ENCODE measurements at places on chromosomes 2 and 18.

DNA sequence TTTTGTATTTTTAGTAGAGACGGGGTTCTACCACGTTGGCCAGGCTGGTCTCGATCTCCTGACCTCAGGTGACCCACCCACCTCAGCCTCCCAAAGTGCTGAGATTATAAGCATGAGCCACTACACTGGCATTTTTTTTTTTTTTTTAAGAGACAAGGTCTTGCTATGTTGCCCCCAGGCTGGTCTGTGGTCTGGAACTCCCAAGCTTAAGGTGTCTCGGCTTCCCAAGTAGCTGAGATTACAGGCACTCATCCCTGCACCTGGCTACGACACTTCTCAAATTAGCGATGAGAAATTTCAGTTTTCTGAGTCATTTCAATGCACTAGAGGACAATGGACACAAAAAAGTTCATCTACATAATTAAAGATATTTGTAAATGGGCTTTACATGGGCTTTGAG lies 36.6 kb upstream of the TCF7L1 start:
- DNase-seq = no peak

GRCh38 chr2:104539649-104540048 lies 314.3 kb upstream of the POU3F3 start:
- DNase-seq = no peak

DNA sequence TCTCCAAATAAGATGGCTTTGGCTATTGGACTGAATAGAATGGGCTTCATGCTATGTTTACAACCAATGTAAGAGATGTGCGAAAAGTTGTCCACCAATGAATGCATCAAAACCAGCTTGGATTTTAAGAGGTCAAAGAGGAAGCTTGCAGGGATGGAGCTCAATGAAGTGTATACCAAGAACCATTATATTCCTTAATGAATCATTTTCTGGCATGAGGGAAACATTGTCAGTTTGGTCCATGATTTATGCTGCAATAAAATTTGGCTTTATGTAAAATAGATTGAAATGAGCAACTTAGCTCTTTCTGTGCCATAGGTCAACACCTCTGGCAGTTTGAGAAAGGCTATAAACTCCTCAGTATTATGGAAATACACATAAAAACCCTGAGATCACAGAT lies 107.3 kb downstream of the SH3BP4 start:
- no peak for DNase-seq

GRCh38 chr2:62856228-62857040 lies 150.9 kb downstream of the EHBP1 start:
- no peak for DNase-seq

DNA sequence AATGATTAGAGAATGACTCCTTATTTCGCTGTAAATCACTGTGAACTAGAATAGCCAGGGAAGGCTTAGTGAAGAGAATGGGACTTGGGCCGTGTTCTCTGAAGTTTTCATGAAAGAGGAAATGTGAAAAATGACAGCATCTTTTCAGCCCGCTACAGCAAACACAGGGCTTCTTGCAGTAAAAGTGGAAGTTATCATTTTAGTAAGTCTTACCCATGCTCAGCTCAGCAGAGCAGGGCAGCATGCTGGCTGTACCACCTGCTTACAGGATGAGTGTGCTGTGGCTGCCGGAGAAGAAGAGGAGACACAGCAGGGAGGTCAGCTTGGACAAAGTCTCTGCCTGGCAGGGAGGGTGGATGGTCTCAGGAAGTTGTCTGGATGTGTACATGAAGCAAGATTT lies 300.7 kb upstream of the DLGAP1 start:
- DNase-seq = no peak

DNA sequence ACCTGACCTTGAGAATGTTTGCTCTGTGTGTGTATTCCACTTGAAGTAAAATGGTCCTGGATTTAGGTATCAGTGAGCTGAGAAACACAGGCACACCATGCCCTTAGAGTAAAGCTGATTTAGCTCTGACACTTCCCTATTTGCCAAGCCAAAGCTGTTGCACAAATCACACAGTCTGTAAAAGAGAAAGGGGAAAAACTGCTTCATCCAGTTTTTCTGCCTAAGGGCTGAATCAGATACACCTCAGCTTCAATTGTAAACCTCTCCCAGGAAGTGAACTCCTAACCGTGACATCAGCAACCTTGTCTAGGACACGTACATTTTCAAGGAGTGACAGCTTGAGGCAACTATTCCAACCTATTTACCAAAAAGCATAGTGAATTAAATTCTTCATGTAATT lies 150.4 kb downstream of the NR4A2 start:
- DNase-seq = no peak

- peak; percentile 43 for DNase-seq
These were observed 225.5 kb downstream of the TGIF1 start for GRCh38 chr18:3675446-3675845.

GRCh38 chr2:180291552-180292421 lies 284.7 kb upstream of the CWC22 start:
- DNase-seq = peak; percentile 47

GRCh38 chr2:44120428-44120827 lies 48.2 kb upstream of the PPM1B start:
- peak; percentile 89 for DNase-seq

- DNase-seq = no peak
These were observed 579 bp downstream of the LOXL3 start for GRCh38 chr2:74552914-74553811.

- peak; percentile 63 for DNase-seq
These were observed 47.5 kb upstream of the SP3 start for GRCh38 chr2:174012347-174013314.

GRCh38 chr18:32258558-32259204 lies 68.8 kb downstream of the MEP1B start:
- DNase-seq = no peak

- DNase-seq = no peak
These were observed 19.2 kb downstream of the ASAP2 start for GRCh38 chr2:9225806-9226205.

GRCh38 chr2:122743021-122743675 lies 987.7 kb downstream of the TSN start:
- no peak for DNase-seq

DNA sequence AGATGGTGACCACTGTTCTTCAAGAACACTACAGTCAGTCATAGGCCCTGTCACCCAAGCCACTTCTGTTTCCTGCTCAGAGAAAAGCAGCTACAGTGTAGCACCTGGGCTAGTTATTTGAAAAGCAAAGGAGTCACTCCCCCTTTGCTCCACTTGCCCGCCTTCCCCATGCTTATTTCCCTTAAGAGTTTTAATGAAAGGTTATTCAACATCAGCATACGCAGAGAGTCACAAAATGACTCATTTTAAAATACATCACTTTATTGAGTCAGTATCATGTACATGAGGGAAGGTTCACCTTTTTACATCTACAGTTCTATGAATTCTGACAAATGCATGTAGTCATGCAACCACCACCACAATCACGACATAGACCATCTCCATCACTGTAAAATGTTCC lies 71.3 kb downstream of the TNFRSF11A start:
- no peak for DNase-seq

DNA sequence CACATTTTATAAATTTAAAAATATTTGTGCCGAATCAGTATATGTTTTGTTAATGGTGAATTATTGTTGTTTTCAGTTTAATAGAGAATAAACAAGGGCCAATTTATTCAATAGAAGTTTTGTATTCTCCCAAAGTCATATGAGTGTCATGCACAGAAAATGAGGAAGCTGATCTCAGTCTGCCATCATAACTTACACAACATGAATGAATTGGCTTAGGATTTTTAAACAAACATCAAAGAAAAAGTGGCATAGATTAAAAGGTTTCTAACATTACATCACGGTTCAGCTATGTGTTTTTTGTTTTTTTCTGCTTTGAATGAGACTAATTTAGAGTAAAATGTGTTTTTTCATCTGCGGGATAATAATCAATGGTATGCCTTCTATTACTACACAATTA lies 123.4 kb upstream of the CTNNA2 start:
- DNase-seq = no peak

- no peak for DNase-seq
These were observed 4.2 kb upstream of the SP140L start for GRCh38 chr2:230322561-230323384.

- DNase-seq = no peak
These were observed 270.9 kb downstream of the TWIST2 start for GRCh38 chr2:239118675-239119211.

GRCh38 chr2:16633621-16634430 lies 31.8 kb downstream of the CYRIA start:
- no peak for DNase-seq

GRCh38 chr2:126413079-126413478 lies 242.9 kb upstream of the GYPC start:
- DNase-seq = no peak

- DNase-seq = no peak
These were observed 489 bp downstream of the TRMT61B start for GRCh38 chr2:28869494-28870145.

- DNase-seq = no peak
These were observed 2167.3 kb upstream of the CELF4 start for GRCh38 chr18:39732918-39733317.

- DNase-seq = no peak
These were observed 107.6 kb downstream of the BIRC6 start for GRCh38 chr2:32464431-32464830.

DNA sequence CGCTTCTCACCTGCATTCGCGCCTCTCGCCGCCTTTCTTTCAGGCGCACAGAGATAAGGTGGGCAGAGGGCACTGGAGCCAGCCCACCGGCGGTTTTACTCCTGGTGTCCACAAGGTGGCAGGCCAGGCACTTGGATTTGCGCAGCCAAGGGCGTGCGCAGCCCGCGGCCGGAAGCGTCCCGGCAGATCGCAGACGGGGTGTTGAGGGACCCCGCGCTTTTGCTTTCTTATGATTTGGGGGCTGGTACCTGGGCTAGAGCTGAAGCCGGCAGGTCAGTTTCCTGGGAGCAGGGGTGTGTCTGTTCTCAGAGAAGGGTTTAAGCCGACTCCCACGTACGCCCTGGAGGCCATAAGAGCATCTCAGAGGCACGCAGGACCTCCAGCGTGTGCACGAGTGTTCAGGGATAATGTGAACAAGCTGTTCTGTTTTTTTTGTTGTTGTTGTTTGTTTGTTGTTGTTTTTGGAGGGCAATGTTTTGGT lies 305.6 kb upstream of the CXCR4 start:
- peak; percentile 51 for DNase-seq

DNA sequence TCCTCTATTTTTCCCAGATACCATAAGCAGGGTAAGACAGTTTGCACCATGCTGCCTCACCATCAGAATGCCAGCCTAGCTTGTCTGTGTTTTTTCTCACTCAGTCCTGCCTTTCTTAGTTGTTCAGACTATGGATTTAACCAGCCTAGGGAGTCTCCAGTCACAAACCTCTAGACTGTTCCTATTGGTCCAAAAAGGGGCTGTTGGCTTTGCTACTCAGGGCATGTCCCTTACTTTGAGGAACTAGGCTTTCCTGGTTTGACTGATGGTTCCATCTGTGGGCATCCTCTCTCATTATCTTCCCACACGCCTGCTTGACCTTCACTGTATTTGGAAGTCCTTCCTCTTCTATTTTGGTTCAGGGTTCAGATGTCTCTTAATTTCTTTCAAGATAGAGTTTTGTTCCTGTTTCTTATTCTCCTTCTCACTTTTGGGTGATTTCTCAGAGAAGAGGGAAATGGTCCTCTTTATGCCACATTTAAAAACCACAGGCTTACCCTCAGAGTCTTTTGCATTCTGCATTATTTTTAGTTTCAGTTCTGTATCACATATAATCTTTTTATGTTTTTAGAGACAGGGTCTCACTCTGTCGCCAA lies 31.3 kb upstream of the TMEM131 start:
- no peak for DNase-seq

- no peak for DNase-seq
These were observed 93.6 kb upstream of the TAF1B start for GRCh38 chr2:9749546-9750223.

DNA sequence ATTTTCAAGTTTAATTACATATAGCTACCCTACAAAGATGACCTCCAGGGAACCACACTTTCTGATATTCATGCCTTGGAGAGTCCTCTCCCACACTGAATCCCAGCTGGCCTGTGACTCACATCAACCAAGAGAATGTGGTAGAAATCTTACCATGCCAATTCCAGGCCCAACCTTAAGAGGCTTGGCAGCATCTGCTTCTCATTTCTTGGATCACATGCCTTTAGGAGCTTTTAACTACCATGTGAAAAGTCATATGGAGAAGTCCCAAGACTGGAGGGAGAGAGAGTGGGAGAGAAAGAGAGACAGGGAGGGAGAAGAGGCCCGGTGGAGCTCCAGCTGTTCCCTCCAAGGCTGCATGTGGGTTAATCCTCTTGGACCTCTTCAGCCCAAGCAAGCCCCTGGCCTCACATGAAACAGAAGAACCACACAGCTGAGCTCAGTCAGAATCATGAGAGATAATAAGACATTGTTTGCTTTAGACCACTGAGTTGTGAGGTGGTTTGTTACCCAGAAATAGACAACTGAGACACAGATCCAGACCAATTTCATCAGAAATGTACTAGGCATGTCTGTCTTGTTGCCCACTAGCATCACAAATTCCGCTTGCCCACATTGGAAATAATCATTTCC lies 190.7 kb downstream of the MTCL1 start:
- peak; percentile 90 for DNase-seq

DNA sequence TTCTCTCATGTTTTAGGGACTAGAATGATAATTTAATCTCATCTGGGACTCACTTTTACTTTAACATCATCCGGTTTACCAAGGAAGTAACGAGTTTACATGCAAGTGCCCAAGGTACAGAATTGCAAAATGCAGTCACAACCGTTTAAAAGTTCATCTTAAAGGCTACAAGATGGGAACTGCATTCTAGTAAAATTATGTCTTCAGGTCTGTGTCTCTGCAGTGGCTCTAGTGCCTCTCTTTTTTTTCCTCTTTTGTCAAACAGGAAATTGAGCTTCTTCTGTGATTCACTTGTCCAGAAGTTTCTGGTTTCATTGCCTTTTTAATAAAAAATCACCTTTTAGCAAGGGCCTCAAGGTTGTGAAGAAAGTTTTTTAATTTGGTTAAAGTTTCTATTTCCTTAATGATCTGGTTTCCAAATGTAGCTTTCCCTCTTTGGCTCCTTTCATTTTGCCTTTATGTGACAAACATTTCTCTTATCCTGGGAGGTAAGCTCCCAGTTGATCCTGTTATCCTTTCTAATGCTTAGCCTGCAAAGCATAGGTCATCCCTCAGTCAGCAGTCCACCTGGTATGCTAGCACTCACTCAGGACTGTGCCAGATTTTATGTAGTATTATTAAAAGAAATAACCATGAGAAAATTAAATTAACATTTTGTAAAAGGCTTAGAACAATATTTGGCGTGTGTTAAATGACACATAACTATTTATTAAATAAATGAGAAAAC lies 2.4 kb downstream of the GLS start:
- DNase-seq = no peak

- DNase-seq = peak; percentile 37
These were observed 122.2 kb downstream of the TANC1 start for GRCh38 chr2:159090514-159091201.

DNA sequence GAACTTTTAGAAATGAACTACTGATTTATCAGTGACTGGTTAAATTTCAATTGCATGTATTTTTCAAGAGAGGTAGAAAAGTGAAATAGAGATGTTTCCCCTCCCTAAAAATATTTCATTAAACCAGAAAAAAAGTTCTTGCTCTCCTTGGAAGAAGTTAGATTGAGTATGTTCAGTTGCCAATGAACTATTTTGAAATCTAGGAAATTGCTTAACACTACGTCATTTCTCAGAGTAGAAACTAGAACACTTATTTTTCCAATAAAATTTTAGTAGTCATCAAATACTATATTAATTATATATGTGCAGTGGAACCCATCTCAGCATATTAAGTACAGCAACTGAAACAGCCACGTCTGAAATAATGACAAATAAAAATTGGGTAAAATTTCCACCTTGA lies 51.8 kb upstream of the STAT1 start:
- DNase-seq = no peak
